Lung (tissue), 17 donors: ENCODE measurements at places on chromosomes 16 and 17. TPM values are rescaled to one million over a fixed set of nuclear protein-coding genes. Genes with fewer than 3 reads are reported as not detected.

ENPP7 gene
- total RNA-seq = not detected

RNF135 gene
- 42.1 TPM for total RNA-seq

CARD14 gene
- 1.5 TPM for total RNA-seq

GRCh38 chr16:24838554-24839266 lies 7.1 kb upstream of the SLC5A11 start:
- no peak overlapping the region for H3K4me3 ChIP-seq
- H3K27ac ChIP-seq = peak overlapping the region; percentile 1
- H3K36me3 ChIP-seq = no peaks in the 10 kb centered on the region
- H3K4me1 ChIP-seq = no peaks in the 10 kb centered on the region

DNA sequence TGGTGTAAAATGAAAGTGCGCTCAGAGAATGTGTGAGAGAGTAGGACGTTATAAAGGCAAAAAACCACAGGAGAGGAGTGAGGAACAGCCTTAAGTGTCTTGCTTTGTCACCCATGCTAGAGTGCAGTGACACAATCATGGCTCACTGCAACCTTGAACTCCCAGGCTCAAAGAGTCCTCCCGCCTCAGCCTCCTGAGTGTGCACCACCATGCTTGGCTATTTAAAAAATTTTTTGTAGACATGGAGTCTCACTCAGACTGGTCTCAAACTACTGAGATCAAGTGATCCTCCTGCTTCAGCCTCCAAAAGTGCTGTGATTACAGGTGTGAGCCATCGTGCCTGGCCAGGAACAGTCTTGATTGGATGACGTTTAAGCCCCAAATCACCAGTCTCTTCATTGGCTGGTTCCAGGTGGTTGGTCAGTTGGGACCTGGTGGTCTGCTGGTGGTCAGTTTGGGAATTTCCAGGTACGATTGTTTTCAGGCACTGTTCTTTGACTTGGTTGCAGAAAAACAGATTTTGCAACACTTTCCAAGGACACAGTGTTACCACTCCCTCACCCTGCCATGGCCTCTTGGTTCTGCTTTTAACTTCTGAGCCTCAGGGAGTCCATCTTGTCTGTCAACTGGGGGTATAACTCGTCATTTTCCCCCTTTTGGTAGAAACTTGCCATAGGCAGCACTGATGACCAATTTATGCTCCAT lies 21.2 kb downstream of the DHODH start:
- no peak for DNase-seq
- H3K4me1 ChIP-seq = no peaks in the 10 kb centered on the region
- no peak overlapping the region for H3K27ac ChIP-seq
- H3K4me3 ChIP-seq = no peak overlapping the region

- H3K27me3 ChIP-seq = no peaks in the 10 kb centered on the region
- no peak for DNase-seq
- no peak overlapping the region for H3K4me3 ChIP-seq
- no peak overlapping the region for H3K27ac ChIP-seq
- H3K36me3 ChIP-seq = peaks cover 48% of the 10 kb centered on the region
Observed at GRCh38 chr17:57976594-57976993, 11.5 kb downstream of the VEZF1 start.

DNA sequence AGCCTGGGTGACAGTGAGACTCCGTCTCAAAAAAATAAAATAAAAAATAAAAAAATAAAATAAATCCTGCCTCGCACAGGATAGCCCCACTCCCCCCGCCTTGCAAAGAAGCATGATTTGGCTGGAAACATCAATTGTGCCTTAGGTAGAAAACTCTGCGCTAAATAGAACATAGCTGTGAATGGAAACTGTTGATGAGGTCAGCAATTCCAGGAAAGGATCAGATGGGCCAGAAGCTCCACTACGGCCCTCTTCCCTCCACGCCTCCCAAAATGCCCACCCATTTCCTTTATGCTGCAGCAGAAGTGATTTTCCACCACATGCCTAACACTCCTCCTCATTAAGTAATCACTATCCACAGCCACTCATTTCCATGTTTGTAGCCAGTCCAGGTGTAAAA lies 473.4 kb downstream of the XYLT1 start:
- H3K36me3 ChIP-seq = no peaks in the 10 kb centered on the region
- no peaks in the 10 kb centered on the region for H3K4me1 ChIP-seq
- H3K27ac ChIP-seq = no peak overlapping the region
- H3K27me3 ChIP-seq = no peaks in the 10 kb centered on the region

KRT27 gene
- total RNA-seq = 0.71 TPM

TRPV2 gene
- 12.6 TPM for total RNA-seq

NPIPB6 gene
- total RNA-seq = 2.0 TPM

GRCh38 chr17:4582691-4583090 lies 1.6 kb upstream of the SMTNL2 start:
- H3K4me3 ChIP-seq = no peak overlapping the region
- H3K4me1 ChIP-seq = peaks cover 42% of the 10 kb centered on the region
- no peak for DNase-seq
- no peaks in the 10 kb centered on the region for H3K36me3 ChIP-seq

GRCh38 chr16:90084215-90084950 lies 7.3 kb upstream of the PRDM7 start:
- H3K27me3 ChIP-seq = no peaks in the 10 kb centered on the region
- H3K4me3 ChIP-seq = no peak overlapping the region
- no peaks in the 10 kb centered on the region for H3K36me3 ChIP-seq
- H3K27ac ChIP-seq = no peak overlapping the region
- no peak for DNase-seq
- no peaks in the 10 kb centered on the region for H3K4me1 ChIP-seq

TM4SF5 gene
- total RNA-seq = not detected

DNA sequence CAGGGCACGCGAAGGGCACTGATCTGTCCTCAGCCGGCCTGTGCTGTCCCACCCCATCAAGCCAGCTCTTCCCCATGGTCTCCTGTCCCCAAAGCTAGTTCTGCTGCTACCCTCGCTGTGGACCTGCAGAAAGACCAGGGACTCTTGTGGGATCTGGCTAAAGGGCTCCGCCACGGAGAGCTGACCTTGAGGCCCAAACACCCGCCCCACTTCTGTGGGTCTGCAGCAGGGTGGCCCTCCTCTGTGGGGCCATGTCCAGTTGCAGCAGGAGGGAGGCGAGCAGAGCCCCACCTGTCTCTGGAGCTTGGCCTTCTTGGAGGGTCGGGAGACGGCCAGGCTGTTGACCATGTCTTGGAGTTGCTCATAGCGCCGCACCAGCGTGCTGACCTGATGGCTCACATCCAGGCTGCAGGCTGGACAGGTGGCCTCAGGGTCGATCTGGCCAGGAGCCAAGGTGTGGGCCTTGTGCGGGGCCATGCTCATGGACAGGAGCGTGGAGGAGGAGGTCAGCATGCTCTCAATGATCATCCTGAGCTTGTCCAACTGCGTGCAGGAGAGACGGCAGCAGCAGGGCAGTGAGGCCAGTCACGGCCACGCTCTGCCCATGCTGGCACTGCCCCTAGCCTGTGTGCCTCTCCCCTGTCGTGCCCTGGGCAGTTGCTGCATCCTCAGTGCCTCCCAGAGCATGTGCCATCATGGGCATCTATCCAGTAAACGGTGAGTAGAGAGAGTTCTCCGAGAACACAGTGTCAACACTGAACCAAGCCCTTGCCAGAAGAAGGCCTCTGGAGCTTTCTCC lies 16.6 kb downstream of the UBALD2 start:
- H3K4me3 ChIP-seq = no peak overlapping the region
- no peak overlapping the region for H3K27ac ChIP-seq
- no peaks in the 10 kb centered on the region for H3K27me3 ChIP-seq

PERCC1 gene
- total RNA-seq = 0.57 TPM

KRTAP2-3 gene
- total RNA-seq = not detected

- no peak for DNase-seq
- no peaks in the 10 kb centered on the region for H3K36me3 ChIP-seq
- H3K27me3 ChIP-seq = no peaks in the 10 kb centered on the region
- no peak overlapping the region for H3K4me3 ChIP-seq
Observed at GRCh38 chr17:17943281-17943984, 28.8 kb downstream of the TOM1L2 start.

YBX2 gene
- total RNA-seq = 0.28 TPM

OR2C1 gene
- total RNA-seq = not detected

- H3K27me3 ChIP-seq = no peaks in the 10 kb centered on the region
- H3K36me3 ChIP-seq = peaks cover 53% of the 10 kb centered on the region
- no peak overlapping the region for H3K4me3 ChIP-seq
- no peak for DNase-seq
Observed at GRCh38 chr17:75691371-75691791, 24.2 kb downstream of the SAP30BP start.
